ENCODE measurements at places on chromosomes 3 and 15.

DNA sequence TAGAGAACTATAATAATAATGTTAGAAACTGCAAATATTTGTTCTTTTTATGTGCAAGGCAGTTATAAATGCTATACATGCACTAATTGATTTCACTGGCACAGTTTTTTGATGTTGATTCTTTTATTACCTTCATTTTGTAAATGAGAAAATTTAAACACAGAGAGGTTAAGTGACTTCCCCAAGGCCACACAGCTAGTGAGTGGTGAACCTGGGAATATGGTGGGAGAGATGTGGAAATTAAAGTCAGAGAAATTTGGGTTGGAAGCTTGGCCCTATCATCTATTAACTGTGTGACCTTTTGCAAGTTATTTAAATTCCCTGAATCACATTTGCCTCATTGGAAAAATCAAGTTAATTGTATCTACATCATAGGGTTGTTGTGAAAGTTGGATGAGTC is 39.6 kb upstream of the AKAP13 start:
- no peak for DNase-seq

DNA sequence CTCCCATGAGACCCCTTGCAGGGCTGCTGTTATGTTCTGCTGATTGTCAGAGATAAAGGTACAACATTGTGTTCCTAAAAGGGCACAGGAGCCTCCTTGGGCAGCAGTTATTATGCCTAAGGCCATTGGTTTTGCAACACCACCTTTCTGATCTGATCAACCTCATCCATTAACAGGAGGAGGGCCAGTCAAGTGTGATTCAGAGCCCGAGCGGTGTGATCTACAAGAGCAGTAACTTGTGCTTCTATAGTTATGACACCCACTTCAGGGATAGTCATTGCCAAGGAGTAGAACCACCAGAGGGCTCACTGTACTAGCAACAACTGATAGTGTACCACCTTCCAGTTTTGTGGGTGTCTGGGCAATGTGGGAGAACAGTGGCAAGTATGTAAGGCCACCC is 1457.9 kb upstream of the CADM2 start:
- no peak for DNase-seq

DNA sequence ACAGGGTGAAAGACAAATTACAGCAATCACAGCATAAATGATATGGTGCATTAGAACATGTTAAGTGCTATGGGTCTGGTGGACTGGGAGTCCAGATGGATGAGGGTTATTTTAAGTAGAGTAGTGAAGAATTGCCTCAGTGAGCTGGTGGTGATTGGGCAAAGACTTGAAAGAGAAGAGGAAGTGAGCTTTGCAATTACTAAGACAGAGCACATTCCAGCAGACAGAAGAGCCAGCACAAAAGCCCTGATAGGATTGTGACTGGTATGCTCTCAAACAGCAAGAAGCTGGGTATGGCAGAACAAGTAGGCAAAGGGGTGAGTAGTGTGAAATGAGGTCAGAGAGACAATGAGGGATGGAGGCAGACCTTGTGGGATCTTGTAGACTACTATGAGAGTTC is 2.1 kb upstream of the ACKR4 start:
- peak; percentile 23 for DNase-seq

- DNase-seq = no peak
Observed at GRCh38 chr15:25345943-25346342, 92.9 kb downstream of the UBE3A start.

DNA sequence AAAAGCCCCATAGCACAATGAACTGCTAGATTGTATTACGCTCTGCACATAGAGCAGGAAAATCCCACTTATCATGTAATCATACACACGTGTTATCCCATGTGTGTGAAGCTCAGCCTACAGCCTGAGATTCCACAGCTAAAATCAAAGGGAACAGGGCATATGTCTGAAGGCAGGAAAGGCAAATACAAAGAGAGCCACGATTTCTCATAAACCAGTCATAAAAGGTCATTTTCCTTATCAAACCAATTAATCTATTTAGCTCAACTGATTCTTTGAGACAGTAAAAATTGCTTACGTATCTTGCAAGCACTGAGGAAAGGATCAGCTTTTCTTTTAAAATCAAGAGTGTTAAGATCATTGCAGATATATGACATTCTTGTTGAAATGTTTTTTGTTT is 199.5 kb upstream of the TBL1XR1 start:
- DNase-seq = no peak

DNA sequence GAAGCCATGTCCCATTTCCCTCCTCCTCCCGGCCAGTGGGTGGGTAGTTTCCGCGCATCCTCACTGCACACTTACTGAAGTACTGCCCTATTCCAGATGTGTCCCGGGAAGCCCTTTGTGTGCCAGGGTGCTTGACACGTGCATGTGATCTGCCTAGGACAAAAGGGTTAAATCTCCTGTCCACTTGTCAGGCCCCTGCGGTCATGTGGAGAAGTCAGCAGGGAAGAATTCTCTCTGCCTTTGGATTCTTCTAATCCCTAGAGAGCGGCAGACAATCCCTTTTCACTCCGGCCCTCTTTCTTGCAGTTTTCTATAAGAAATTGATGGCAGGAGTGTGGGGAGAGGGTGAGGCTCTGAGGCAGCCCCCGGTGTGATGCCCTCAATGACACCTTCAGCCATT is 19.8 kb downstream of the ST8SIA2 start:
- no peak for DNase-seq

DNA sequence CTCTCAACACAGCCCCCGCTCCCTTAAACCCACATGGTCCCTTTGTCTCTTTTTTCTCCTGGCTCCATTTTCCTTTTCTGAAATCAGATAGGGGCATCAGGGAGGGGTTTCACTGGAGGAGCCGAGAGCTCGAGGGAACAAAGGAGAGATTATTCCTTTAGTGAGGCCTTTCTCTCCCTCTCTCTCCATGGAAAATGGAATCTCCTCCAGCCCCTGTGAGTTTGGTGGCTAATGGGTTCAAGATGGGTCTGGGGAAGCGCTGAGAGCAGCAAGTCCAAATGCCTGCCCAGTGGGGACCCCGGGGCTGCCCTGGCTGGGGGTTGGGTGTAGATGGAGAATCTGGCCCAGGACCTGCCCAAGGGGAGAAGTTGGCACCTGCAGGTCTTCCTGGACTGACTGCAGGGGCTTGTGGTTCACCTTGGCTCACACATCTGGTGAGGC is 56.8 kb downstream of the ITGA11 start:
- no peak for DNase-seq

- no peak for DNase-seq
Observed at GRCh38 chr15:100731267-100732152, 129.1 kb downstream of the ASB7 start.

GRCh38 chr3:135558906-135559305 is 406.6 kb upstream of the PPP2R3A start:
- no peak for DNase-seq

All from NCI-H2227 treated with DMSO at 0.1 percent for 48 hours (cell line).